ENCODE measurements at places on chromosomes 11 and 22.

DNA sequence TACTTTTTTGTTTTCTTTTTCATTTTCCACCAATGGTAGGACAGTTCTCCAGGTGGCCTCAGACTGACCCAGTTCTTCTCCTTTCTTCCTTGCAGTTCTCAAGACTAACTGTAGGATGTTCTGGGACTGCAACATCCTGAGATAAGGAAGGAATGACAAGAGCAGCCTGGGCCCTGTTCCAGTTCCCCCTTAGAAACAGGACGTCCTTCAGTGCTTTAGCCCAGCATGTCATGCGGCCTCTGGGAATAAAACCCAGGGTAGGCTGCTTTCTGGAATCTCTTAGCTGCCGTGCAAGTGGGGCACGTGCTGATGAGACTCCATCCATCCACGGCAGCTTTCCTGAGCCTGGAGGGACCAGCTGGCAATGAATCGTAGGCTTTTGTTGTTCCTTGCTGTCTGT, 24.0 kb upstream of the CADM1 start:
- no peak for DNase-seq

GRCh38 chr11:45246241-45246640, 39.9 kb downstream of the SYT13 start:
- no peak for DNase-seq

GRCh38 chr11:113730887-113731726, 25.0 kb upstream of the TMPRSS5 start:
- DNase-seq, result no peak

DNA sequence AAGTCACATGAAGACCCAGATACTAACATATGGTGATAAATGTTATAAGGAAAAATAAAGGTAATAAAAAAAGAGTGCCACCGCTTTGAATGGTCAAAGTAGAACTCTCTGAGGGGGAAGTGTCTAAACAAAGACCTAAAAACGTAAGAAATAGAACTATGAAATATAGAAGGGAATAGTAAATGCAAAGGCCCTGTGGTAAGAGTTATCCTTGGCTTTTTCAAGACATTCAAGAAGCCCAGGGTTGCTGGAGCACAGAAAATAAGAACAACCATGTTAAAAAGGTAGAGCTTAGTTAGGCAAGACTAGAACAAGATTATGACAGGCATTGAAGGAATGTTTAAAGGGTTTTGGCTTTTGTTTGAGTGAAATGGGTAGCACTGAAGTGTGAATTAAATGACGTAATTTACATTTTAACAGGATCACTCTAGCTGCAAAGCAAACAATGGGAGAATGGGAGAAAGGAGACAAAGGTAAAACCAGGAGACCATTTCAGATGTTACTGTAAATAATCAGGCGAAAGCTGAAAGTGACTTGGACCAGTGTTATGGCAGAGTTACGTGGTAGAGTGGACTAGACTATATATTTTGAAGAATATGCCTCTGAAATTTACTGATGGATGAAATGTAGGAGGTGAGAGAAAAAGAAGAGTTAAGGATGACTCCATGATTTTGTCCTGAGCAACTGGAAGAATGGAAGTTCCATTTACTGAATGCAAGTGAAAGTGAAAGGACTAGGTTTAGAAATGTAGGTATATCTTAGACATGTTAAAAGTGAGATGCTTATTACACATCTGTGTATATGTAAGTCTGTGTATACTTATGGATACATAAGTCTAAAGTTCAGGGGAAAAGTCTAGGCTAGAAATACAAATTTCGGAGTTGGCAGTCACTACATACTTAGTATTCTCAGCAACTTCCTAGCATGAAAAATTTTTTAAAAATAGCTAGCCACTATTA, 28.5 kb downstream of the BTBD10 start:
- no peak for DNase-seq

DNA sequence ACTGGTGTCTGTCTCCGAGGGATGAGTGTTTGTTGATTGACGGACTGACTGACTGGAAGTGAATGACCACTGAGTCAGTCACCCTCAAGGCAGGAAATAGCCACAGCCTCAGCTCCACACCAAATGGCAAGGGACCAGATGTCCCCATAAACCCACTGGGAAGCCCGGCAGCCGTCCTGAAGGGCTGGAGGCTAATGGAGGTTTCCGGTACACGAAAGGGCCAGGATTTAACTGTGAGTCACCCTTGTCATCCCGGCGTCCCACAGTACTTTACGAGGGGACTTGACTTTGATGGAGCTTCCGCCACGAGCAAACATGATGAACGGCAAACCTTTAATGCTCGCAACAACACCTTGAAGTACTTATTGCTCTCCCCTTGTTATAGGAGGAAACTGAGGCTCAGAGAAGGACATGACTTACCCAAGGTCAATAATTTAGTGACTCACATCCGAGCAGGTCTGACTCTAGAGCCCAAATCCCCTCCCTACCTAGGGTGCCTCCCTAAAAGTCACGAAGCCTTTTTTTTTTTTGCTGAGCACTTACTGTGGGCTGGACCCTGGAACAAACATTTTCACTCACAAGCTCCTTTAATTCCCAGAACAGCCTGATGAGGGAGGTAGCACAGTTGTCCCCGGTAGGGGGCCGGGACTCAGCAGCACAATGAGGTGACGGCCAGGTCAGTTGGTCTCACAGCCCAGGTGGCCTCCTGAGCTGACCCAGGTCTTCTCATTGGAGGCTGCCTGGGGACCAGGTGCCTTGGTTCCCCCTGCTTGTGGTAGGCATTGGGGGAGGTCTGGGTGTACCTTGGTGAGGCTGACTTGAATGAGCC, 25.2 kb upstream of the GCAT start:
- no peak for DNase-seq

DNA sequence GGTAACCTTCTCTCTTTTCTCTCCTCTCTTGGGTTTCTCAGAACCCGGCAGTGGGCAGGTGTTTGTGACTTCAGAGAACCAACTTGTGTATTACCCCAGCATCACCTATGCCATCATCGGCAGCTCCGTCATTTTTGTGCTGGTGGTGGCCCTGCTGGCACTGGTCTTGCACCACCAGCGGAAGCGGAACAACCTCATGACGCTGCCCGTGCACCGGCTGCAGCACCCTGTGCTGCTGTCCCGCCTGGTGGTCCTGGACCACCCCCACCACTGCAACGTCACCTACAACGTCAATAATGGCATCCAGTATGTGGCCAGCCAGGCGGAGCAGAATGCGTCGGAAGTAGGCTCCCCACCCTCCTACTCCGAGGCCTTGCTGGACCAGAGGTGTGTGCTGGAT, 62.2 kb downstream of the COMMD9 start:
- DNase-seq, result no peak

GRCh38 chr22:44574640-44575380, 76.8 kb upstream of the RTL6 start:
- no peak for DNase-seq

All from GM06990 (cell line).